Fibroblast of villous mesenchyme (primary cell): ENCODE measurements at places on chromosomes 3 and 15.

GRCh38 chr3:10206166-10206511 lies 41.4 kb downstream of the IRAK2 start:
- no peak for DNase-seq

DNA sequence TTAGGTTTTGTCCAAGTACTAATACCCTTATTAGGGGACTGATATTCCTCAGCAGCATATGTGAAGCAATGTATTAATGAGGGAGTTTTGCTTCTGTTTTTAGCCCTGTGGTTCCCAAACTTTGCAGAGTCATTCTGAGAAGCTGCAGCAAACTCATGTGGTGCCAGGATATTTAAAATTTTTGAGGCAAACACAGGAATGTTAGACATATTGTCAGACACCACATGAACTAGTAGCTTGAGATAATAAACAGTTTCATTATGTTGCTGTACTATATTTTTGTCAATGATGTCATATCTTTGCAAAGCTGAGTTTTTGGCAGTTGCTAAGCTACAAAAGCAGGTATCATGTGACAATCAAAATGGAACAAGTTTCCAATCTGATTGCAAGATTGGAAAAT lies 36.6 kb downstream of the ATP6V1A start:
- peak; percentile 98 for DNase-seq

DNA sequence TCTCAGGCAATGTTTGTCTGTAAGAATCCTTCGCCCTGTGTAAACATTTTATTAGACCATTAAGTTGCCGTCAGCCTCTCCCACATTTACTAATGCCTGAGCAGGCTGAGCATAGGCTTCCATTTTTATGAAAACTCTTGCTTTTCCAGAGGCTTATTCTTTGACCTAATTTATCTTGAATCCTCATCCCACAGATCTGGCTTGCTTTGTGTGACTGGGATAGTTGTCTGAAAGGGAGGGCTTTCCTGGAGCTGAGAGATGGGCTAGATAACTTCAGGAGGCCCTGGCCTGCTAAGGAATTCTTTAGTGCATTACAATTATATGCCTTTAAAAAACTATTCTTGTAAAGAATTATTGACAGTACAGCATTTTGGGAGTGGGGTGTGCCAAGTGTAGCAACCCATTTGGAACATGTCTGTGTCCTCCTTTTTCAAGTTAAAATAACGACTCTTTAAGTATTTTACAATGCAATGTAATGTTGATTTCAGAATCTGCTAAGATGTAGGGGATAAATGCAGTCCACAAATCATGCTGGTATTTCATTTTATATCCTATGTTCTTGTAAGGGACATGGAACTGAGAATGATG lies 52.4 kb downstream of the EEFSEC start:
- DNase-seq, result no peak

DNA sequence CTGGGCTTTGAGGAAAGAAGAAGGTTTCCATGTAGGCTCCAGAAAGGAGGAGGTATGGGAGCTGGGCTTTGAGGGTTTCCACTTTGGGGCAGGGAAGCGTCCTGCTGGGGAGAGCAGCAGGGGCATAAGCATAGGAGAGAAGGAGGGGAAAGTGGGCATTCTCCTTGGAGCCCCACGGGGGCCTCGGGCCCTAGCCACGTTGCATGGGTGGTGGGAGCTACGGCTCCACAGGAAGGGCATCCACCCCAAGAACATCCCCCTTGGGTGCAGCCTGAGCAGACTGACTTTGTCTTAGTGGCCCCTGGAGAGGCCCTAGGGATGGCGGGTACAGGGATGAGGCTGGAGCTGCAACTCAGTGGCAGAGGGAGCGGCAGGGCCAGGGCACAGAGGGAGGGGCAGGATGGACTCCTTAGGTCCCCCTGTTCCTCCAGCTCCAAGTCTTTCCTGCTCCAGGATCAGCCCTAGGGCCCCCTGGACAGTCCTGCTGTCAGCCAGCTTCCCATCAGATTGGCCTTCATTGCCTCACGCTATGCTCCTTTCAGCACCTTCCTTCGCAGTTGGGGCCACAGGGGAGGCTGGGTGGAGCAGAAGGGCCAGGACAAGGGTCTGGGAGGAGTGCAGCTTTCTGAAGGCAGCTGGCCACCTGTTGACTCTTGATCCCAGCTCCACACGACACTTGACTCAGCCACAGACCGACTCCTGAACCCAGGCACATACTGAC lies 22.9 kb downstream of the PRR20G start:
- no peak for DNase-seq

DNA sequence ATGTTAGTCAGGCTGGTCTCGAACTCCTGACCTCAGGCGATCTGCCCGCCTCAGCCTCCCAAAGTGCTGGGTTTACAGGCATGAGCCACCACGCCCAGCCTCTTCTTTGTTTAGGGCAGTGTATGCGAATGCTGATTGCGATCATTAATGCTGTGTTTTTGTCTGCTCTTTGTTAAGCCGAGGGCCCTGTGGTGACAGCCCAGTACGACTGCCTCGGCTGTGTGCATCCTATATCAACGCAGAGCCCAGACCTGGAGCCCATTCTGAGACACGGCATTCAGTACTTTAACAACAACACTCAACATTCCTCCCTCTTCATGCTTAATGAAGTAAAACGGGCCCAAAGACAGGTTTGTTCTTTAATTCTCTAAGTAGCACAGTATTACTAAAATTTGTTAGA lies 7.8 kb downstream of the KNG1 start:
- no peak for DNase-seq

GRCh38 chr3:195813916-195814640 lies 2.3 kb upstream of the MUC4 start:
- no peak for DNase-seq

DNA sequence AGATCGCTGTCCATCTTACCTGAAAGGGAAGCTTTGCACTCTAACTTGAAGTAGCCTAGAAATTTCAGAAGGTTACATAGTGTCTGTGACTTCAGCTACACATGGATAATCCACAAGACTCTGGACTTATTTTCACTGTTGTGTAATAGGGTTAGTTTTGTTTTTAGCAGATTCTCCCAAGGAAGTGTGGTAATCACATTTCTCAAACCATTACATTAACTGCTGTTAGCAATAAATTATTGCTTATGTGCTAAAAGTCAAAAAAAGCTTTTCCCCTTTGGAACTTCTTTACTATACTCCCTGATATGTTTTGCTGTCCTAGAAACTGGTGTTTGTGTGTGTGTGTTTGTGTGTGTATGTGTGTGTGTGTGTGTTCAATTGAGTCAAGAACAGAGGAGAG lies 351.8 kb upstream of the TPRG1 start:
- peak; percentile 95 for DNase-seq

- no peak for DNase-seq
Observed at GRCh38 chr15:91552555-91552954, 301.0 kb upstream of the SLCO3A1 start.

DNA sequence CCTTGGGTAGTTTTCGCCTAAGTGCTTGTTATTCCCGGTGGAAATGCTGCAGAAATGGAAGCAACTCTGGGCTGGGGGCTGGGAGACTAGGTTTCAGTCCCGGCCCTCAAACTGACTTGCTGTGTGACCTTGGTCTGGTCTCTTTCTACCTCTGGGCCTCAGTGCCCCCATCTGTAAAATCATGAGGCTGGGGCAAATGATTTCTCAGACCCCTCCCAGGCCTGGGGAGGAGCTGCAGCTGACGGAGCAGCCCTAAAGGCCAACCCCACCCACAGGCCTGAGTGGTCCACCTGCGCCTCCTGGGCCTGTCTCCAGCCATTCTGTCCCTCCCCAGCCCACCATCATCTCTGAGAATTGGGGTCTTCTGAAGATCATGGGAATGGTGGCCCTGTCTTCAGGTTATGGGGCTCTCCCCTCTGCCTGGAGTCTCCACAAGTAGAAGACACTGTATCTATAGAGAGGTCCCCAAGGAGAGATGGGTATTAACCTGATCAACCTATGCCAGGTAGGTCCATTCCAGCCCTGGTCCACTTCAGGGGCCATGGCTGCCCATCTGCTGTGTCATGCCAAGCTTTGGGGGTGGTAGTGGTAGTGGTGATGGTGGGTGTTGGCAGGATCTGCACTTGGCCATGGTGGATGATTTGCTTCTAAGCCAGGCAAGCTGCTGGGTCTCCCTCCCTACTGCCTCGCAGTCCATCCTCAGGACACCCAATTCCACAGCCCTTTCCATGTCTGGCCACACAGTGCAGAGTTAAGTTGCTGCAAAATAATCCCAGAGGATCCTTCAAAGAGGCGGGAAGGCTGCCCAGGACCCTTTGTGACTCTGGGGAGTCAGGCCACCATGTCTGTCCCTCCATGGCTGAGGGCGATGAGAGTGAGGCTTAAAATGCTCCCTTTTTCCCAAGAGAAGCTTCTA lies 46.0 kb downstream of the ITGA11 start:
- no peak for DNase-seq

- DNase-seq, result peak; percentile 21
Observed at GRCh38 chr3:24582431-24583403, 88.1 kb upstream of the THRB start.

DNA sequence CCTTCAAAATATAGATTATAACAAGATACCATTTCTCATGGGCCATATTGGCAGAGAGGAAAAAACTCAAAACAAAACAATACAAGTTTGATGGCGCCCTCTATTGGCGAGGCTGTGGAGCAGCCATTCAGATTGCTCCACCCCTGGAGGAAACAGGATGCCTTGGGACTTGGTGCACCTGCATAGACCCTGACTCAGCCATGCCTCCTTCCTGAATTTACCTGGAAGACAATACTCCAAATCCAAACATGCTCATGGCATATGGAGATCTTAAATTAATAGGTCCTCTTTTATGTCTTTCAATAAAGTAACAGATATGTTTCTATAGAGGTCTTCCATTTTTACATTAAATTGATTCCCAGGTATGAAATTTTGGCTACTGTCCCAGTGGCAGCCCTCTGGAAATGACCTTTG lies 90.0 kb downstream of the APBA2 start:
- peak; percentile 71 for DNase-seq

DNA sequence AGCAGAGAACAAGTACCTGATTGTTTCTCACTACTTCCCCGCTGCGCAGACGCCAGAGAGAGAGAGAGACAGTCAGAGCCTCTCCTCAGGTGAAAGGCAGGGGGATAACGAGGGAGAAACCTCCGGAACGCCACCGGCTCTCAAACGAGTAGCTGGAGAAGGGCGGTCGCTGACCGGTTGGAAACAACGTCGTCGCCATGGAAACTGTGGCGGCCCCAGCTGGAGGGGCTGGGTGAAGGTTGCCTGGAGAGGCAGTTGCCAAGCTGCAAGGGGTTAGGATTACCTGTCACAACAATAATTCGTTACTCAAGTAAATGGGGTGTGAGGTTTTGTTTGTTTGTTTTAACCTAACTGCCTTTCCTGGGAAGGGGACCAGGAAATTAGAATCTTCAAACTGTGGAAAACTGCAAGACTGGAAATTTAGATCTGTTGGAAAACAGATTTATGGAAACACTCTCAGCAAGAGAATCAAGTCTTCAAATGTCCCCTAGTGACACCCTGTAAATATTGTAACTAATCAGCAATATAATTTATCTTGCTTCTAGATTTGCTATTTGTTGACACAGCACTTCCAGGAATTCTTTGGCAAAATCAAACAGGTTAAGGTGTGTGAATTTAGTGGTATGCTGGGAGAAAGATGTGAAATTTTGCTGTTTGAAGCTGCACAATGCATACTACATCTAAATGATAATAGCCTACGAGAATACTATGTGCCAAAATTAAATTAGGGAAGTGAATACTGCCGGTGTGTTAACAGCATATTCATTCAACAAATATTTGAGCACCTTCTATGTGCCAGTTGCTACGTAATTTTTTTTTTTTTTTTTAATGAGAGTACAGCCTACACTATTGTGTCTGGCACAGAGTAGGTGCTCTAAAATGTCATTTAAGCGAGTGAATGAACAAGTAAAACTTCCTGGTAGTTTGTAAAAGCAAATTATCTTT lies at the start of gene DNAH12:
DNAH12 (minus strand) TSS at position 164 of the 945 bp plus-strand sequence. CDS start 1,474 bp downstream, outside the sequence.
- DNase-seq, result no peak

DNA sequence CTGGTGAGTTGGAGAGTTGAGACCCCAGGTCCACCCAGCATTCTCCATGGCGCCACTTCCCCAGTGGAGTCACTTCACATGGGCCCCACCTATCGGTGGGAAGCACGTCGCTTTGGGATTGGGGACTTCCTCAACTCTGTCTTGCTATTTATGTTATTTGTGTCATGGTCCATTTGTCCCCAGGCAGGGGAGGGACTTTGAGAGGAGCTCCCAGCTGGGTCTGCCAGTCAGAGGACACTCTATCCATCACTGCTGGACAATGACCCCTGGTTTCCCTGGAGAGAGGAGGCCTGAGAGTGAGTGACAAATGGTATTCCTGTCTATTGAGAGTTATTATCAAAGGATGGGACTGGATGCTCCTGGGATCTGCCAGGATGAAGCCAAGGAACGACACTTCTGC lies 127.6 kb downstream of the RAB11A start:
- DNase-seq, result no peak

GRCh38 chr15:41307679-41308078 lies 24.7 kb downstream of the OIP5 start:
- no peak for DNase-seq

DNA sequence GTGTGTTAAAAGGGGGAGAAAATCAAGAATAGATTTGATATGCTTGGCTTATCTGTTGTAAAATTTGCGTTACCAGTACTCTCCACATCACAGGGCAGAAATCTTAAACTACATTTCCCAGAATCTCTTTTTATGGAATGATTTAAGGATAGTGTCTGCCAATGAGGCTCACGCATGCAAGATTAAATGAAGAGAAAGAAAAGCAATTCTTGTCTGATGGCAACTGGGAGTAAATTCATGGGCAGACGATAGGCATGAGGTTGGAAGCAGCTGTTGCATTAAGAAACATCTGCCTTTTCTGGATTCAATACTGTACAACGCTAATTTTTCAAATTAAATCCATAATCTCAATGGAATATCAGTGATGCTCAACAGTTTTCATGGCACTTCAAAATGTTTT lies 27.2 kb upstream of the ANKRD28 start:
- DNase-seq, result no peak

DNA sequence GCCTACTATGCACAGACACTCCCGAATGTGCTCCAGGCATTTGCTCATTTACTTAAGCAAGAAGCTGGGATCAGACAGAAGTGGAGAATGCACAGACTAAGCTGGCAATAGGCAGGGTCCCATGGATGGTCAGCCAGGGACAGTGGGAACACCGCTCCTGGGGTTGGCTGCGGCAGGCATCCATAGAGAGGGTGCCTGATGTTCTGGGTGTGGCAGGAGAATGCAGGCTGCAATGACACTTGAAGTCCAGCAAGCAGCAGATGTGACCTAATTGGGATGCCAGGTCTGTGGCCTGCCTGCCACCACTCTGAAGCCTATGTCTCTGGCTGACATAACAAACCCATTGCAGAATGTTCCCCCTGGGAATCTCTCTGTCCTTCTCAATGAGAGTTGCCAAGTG lies 40.2 kb upstream of the SLC6A11 start:
- no peak for DNase-seq
